NCI-H446 (cell line): ENCODE measurements at places on chromosomes 5 and 9.

DNA sequence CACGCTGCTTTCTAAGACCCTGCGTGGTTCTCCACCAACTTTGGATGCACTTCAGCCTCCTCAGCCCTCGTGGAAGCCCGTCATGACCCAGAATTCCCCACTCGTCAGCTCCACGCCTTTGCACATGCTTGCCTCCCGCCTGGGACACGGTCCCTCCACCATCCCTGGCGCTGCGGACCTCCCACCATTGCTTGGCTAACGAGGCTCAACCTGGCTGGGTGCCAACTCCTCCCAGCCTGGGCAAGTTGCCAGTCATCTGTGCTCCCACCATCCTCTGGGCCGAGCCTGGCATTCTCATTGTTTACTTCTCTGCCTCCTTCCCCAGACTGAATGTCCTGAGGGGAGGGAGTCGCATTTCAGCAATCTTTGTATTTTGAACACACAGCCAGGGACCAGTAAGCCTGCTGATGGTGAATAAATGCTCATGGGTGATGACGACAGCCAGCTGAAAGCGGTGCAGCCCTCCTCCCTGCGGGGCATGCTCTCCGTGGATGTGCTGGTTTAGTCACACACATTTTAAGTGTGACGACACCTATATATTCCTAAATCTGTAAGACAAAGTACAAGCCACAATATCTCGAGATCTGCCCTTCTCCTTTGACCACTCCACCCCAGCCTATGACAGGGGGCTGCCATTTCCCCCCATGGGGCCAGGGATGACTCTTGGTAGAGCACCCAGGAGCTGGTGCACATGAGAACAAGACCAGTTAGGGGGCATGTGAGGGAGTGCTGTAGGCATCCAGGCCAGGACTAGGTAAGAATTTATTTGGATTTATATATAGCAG lies 37.6 kb downstream of the ANKRD33B start:
- peak; percentile 100 for DNase-seq

- no peak for DNase-seq
Measured at GRCh38 chr5:167513381-167513780, 778.1 kb upstream of the WWC1 start.

GRCh38 chr5:133824661-133825254 lies 143.7 kb downstream of the C5orf15 start:
- DNase-seq = no peak

DNA sequence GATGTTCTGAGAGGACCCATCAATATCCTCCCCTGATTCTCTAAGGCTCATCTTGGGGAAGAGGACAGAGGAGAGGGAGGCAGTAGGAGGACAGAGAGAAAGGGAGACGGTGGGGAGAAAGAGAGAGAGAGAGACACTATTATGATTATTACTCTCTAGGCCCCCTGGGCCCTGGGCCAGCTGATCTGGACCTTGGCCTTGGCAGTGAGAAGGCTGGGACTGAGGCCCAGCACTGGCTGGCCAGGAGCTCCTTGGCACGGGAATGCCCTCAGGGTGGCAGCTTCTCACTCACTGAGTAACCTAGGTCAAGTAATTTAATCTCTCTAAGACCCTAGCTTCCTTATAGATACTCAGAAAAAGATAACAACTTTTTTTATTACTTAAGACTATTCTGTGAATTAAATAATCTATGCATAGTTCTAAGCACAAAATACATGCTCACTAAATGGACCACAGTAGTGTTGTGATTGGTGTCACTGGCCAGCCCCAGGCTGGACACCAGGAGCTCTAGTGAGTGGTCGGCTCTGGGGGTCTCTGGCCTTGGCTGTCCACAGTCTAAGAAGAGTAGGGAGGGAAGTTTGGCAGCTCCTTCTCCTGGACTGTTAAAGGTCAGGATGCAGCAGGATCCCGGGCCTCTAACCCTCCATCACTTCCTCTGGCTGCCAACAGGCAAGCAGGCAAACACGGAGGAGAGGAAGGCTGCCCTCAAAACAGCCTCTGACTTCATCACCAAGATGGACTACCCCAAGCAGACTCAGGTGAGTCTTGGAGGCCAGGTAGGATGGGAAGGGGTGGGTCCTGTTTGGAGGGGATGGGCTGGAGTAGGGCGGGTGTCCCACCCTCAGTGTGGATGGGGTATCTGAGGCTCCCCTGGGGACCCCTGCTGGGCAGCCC lies 50.0 kb downstream of the GSN start:
- DNase-seq = no peak

DNA sequence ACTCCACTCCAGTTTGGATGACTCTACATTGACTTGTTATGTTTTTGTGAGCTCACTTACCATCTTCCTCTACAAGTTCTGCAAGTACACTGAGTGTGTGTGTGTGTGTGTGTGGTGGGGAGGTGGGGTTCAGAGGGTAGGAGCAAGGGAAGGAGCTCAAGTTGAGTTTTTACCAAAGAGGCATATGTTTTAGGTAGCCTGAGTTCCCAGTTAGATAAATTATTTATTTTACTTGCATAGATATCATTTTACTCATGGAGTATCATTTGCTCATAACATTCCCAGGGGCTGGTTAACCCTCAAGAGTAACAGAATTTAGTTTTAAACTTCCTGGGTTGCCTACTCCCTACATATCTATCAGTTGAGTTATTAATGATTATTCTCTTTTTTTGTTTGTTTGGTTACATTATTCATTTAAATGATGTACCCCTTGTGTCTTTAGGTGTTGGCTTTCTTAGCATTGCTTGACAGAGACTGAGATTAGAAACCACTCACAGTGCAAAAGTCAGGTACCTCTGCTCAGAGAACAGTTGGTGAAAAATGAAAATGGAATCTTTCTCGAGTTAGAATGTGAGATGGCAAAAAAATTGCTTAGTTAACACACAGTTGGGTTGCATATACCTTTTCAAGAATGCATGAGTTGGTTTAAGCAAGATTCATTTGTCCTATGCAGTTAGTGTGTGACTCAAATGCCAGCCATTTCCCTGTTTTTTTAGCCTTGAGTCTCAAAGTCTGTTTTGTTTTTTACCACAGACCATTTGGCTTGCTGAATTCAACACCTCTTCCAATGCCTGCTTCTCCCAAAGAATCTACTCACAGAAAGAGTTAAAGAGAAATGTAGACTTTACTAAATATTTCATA lies 29.2 kb downstream of the TNFSF8 start:
- DNase-seq = no peak

DNA sequence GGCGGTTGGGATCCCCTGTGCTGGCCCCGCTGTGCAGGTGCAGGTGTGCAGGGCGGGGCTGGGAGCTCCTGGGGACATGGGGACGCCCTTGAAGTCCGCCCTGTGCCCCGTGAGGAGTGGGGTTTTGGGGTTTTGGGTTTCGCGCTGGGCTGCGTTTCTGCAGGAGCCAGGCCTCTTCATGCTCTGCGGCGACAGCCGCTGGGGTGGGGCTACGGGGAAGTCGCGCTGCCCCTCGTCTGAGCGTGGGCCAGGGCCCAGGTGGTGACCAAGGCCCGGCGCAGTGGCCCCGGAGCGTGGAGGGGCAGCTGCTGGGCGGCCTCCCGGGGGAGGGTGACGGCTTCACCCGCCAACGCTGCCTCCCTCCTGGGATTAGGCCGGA lies 47.8 kb upstream of the IRX4 start:
- no peak for DNase-seq

DNA sequence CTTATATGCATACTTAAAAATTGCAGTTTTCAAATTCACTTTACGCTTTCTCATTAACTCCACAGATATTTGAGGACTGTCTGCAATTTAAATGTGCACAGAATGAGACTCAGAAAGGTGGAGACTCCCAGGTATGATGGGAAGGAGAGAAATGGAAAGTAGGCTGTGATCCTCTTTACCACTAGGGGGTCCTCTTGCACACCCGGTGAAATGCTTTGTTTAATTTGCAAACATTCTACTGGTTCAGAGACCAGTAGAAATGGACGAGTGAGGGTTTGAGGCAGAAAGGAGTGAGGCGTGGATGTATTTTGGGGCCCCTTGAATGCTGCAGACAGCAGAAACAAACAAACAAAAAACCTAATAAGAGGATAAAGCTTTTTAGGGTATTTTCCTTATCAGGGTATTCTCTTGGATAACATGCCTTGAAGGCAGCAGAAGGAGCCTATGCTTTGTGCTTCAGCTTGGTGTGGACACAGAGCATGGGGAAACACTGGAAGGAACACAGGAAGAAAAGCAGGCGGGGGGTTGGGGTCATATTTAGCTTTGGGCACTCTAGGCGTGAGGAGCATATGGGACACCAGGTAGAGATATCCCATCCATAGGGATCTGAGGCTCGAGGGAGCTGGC lies 410.1 kb downstream of the DMRT2 start:
- no peak for DNase-seq

- DNase-seq = no peak
Measured at GRCh38 chr9:115606838-115607237, 488.9 kb upstream of the TNC start.
